ENCODE measurements at places on chromosomes 3 and 15. TPM values are rescaled to one million over a fixed set of nuclear protein-coding genes. Genes with fewer than 3 reads are reported as not detected.

GRCh38 chr3:193134856-193135255, 106.2 kb upstream of the PLAAT1 start:
- peak; percentile 87 for DNase-seq

- DNase-seq = no peak
Observed at GRCh38 chr3:69422751-69423150, 36.9 kb upstream of the FRMD4B start.

DNA sequence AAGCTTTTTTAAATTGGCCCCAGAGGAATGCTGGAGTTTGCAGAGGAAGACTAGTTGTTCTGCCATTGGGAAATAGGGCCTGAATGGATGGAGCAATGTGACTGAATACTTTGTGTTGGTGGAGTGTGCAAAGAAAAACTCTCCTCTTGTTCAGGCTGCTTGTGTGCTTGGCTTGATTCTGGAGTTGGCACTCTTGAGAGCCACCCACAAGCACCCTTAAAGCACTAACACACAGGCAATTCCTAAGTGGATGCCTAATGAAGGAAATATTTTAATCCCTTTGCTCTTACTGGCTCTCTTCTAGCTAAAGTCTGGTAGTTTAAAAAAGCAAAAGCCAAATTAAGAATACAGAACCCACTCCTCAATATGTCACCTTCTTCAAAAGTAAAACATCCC, 304.4 kb upstream of the C2CD4B start:
- DNase-seq = no peak

DNA sequence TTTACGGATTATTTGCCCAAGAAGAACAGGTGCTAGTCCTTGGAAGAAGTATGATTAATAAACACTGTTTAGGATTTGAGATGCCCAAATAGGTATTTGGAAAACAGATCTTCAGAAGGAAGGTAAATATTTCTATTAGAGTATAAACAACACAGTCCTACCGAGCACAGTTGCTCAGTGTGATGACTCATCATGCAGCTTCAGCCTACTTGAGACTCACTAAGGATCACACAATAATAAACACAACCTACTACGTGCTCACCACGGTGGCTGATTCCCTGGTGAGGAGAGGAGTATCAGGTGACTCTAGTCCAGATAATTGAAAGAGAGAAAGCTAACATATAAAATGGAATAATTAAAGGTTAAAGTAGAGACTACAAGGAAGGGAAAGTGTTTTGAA, 72.0 kb downstream of the PDZRN3 start:
- peak; percentile 14 for DNase-seq

- DNase-seq = no peak
Observed at GRCh38 chr15:91001209-91001608, 6.9 kb upstream of the PRC1 start.

- no peak for DNase-seq
Observed at GRCh38 chr3:189455641-189456417, 175.4 kb upstream of the TP63 start.

DNA sequence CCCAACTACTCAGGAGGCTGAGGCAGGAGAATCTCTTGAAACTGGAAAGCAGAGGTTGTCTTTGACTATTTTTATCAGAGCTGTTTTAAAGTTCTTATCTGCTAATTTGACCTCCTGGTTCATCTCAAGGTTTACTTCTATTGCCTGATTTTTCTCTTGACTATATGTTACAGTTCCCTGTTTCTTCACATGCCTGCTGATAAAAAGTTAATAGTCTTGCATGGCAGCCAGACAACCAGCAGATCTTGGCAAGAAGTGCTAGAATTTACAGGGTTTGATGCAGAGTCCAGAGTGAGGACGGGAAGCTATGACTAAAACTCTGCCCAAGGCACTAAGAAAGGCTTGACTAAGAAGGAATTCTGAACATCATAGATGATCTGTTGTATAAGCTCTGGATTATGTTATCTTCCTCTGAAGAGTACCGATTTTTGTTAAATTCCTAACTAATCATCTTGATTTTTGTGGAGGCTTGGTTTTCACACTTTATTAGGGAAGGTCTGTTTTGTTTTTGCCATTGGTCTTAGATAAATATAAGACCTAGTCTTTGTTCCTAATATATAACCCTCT, 85.9 kb downstream of the CHSY1 start:
- DNase-seq = no peak

DNA sequence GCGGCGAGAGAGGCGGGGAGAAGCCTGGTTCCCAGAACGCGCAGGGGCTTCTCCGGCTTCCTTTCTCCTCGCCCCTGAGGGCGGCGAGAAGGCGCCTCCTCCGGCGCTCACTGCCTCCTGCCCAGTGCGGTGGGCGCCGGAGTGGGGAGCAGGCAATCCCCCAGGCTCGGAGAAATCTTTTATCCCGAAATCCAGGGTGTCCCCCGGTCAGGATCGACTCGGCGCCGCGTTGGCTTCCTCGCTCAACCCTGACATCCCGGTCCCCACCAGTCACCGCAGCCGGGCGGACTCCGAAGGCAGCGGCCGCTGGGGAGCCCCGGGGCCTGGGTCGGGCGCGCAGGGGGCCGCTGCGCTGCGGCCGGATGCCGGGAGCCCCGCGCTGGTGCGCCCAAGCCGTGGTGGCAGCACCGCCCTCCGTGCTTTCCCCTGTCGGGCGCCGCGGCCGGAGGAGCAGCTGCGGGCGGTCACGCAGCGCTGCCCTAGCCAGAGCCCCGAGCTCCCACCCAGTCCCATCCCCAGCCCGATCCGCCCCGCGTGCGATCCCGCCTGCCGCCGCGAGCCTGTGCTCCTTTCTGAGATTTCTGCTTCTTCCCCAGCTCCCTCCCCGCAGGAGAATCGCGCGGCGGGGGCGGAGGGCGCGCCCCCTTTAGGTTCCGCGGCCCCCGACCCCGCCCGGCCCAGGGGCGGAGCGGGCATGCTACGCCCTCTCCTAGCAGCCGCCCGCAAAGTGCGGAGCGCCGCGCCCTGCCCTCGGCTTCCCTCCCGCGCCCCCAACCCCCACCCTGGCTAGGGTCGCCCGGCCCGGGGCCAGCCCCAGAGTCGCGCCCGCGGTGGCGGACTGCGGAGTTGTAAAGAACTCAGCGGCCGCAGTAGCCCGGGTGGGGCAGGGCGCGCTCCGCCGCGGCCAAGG, 683 bp upstream of the CACNA2D3 start:
- DNase-seq = peak; percentile 2

- no peak for DNase-seq
Observed at GRCh38 chr3:121648219-121648958, 12.3 kb downstream of the HCLS1 start.

GRCh38 chr3:19338769-19339168, 190.5 kb downstream of the KCNH8 start:
- no peak for DNase-seq

DNA sequence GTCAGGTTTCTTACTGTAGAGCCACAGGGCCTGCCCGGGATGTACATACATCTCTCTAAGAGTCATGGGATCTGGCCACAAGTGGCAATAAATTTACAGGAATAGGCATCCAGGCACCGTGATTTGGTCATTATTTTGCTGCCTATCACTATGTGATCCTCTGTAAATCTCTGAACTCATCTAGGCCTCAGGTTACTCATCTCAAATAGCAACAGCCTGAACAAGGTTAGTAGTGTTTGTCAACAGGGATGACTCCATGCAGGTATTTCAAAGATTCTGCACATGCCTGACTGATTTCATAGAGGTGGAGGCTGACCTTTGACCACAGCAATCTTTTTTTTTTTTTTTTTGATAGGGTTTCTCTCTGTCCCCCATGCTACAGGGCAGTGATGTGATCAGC, 88.8 kb upstream of the TBL1XR1 start:
- peak; percentile 72 for DNase-seq

GRCh38 chr3:160622263-160623045, 54.5 kb upstream of the ARL14 start:
- no peak for DNase-seq

- peak; percentile 79 for DNase-seq
Observed at GRCh38 chr15:74400915-74401757, 32.6 kb downstream of the SEMA7A start.

DNA sequence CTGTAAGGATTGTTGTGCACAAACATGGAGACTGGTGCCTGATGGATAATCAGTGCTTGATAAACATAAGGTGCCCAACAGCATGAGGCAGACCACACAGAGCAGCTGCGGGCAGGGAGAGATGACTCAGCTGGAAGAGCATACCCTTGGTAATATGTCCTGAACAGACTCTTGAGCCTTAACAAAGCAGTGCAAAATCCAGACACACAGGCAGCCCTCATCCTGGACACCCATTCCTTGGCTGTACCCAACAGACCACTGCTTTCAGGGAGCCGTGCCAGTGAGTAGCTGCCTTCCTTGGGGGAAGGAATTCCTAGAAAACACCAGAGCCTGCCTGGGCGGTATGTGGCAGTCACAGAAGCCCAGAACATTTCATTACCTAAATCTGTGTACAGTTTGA, 156.2 kb downstream of the CLSTN2 start:
- peak; percentile 91 for DNase-seq

DNA sequence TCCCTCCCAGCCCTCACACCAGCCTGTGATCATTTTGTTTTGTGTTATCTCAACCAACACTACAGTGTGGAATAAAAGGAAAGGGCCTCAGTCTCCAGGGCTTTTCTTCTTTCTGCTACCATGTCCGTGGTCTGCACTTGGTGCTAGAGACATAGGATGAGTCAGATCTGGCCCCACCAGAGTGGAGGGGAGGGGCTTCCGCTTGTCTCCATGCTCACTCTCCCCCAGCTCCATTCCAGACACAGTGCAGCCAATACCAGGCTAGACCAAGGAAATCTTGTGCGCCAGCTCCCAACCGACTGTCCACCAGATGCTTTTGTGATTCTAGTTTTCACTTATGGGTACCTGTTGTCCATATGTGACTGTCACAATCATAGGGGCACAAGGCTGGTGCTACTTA, 51.9 kb upstream of the TMEM115 start:
- no peak for DNase-seq

DNA sequence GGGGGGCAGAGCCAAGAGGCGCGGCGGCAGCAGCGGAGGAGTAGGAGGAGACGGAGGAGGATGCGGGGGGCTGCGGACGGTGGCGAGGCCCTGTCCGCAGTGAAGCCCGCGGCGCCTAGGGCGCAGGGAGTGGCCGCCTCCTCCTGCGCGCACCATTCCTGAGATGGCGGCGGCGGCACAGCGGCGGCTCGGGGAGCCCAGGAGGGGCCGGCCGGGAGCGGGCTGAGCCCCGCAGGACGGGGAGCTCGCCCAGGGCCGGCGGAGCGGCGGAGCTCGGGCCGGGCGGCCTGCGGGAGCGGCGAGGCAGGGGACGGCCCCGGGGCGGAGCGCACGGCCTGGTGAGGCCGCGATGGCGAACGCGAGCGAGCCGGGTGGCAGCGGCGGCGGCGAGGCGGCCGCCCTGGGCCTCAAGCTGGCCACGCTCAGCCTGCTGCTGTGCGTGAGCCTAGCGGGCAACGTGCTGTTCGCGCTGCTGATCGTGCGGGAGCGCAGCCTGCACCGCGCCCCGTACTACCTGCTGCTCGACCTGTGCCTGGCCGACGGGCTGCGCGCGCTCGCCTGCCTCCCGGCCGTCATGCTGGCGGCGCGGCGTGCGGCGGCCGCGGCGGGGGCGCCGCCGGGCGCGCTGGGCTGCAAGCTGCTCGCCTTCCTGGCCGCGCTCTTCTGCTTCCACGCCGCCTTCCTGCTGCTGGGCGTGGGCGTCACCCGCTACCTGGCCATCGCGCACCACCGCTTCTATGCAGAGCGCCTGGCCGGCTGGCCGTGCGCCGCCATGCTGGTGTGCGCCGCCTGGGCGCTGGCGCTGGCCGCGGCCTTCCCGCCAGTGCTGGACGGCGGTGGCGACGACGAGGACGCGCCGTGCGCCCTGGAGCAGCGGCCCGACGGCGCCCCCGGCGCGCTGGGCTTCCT, at the start of gene GPR27:
Gene GPR27 (plus strand): TSS at position 155 of the 909 bp plus-strand sequence. CDS start 195 bp downstream, at position 350.
- DNase-seq = no peak

- no peak for DNase-seq
Observed at GRCh38 chr3:46574881-46575576, 8.9 kb upstream of the LRRC2 start.

GRCh38 chr3:126550488-126551051, 8.2 kb downstream of the C3orf22 start:
- DNase-seq = no peak

GRCh38 chr15:69141286-69141701, 19.1 kb upstream of the GLCE start:
- peak; percentile 82 for DNase-seq

DNA sequence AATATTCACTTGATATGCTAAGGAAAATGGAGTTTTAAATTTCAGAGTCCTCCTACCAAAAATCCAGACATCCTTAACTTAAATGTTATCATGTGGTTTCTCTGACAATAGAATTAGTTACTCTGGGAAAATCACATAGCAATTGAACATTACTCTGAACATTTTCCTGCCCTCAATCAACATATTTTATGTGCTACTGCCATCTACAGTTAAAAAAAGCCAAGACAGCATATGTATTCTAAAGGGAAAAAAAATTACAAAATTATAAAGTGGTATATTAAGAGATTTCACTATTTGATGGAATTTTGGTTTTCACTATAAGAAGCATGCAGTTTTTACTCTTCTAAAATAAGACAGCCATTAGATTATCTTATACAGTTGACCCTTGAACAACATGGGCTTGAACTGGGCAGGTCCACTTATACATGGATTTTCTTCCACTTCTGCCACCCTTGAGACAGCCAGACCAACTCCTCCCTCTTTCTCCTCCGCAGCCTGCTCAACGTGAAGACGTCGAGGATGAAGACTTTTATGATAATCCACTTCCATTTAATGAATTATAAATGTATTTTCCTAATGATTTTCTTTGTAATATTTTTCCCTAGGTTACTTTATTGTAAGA, 122.3 kb downstream of the ATP1B3 start:
- peak; percentile 46 for DNase-seq

DNA sequence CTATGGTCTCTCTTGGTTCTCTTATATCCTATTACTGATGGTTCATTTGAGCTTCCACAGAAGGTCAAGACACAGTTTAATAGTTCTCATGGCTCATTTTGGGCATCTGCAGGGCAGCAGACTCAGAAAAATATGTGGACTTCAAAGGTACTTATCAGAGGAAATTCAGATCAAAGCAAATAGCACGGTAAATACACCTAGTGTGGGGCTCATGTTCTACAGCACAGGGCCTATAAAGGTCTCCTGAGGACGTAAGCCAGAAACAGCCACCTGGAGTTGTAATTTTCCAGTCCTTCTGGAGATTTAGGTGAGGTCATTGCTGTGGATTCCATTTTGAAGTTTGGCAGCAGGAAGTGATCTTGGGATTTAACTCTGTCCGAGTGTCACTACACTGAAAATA, 134.5 kb upstream of the SGO1 start:
- DNase-seq = peak; percentile 49

DNA sequence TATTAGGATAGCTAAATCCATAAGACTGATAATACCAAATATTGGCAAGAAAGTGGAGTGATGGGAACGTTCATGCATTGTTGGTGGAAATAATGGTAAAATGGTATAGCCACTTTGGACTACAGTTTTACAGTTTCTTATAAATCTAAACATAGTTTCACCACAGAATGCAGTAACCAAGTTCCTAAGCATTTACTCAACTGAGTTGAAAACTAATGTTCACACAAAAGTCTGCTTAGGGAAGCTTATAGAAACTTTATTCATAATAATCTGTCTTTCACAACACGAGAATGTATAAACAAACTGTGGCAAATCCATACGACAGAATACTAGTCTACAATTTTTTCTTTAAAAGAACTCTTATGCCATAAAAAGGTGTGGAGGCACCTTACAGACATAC, 969.3 kb downstream of the FHIT start:
- DNase-seq = no peak

The CHRNA7 gene
- total RNA-seq = 2.0 TPM

The ZCWPW2 gene
- 0.59 TPM for total RNA-seq

The FETUB gene
- not detected for total RNA-seq

The ZNF619 gene
- 4.1 TPM for total RNA-seq

The ALPK3 gene
- total RNA-seq = 0.25 TPM

The CYP1A2 gene
- total RNA-seq = not detected

The CLDND1 gene
- total RNA-seq = 269 TPM
